ENCODE measurements at places on chromosomes 16 and 17.

DNA sequence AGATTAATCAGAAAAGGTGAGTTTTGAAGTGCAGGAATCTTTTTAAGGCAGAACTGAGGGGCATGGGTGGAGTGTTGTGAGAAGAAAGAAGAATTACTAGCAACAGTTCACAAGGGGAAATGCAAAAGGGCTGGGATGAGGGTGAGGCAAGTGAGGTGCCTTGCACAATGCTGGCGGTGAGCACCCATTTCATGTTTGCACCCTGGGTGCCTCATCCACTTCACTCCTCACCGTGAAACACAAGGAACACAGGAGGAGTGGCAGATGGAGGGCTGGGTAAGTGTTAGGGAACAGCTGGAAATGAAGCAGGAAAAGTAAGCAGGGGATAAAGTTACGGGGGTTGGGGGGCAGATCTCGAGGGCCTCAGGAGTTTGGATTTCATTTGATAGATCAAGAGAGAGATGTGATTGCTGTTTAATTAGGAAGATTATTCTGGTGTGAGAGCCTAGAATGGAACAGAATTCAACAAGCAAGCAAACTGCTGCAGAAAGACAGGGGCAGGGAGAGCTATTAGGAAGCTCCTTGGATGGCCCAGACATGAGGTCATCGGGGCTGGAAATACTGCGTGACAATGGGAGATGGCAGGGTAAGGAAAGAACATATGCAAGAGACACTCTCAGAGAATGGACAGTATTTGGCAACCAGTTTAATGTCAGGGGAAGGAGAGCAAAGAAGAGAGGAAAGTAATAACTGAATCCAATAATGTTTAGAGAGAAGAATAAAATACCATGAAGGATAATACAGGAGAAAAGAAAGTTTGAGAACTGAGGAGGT, 8.3 kb upstream of the HEATR6 start:
- DNase-seq: no peak

- DNase-seq: no peak
These were observed 95.9 kb downstream of the OR1D5 start for GRCh38 chr17:2967515-2967914.

DNA sequence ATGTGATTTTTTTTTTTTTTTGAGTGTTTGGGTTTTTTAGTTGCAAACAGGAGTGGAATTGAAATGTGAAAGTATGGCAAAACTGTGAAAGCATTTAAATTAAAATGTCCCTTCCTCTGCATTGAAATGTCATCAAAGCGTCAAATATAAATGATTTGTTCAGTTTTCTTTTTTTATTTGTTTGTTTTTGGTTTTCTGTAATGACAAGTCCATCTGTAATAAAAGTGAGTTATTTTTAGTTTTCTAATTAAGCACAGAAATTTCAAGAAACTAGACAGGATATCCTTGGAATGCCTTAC, 1.9 kb upstream of the TOB1 start:
- no peak for DNase-seq

DNA sequence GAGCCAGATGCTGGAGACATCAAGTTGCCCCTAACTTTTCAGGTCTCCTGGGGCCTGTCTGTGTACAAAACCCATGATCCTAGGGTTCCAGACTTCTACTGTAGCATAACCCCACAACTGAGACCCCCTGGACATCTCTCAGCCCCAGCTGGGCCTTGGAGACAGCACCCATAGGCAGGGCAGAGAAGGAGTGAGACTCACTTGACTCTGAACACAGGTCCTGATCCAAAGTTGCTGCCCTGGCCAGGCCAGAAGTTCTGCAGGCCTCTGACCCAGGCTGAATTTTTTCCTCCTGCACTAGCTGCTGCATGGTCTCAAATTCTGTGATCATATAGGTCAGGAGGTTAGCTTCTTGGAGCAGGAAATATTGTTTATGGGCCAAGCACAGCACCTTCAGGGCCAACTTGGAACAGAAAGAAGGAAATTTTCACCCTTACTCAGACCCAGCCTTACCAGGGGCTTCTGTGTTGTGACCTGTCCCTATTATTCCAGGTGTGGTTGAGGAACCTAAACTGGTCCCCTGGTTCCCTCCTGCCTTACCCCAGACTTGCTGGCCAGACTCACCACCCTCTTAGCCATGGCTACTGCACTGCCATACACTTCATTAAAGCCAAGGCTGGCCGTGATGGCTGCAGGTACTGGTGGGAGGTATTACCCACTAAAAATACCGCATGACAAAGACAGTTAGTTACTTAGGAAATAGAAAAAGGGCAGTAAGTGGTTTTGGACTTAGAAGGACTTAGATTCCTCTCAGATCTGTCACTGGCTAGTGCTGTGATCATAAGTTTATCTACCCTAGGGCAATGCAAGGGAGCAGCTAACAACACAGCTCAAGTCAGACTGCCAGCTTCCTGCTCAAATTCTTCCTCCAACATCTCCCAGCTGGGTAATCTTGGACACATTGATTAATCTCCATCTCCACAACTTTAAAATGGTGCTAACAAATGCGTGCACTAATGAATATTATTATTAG, 2180.1 kb downstream of the TP53TG3F start:
- DNase-seq: no peak

- DNase-seq: no peak
These were observed 83.1 kb downstream of the RTN4RL1 start for GRCh38 chr17:1942066-1942365.

- no peak for DNase-seq
These were observed 33.9 kb downstream of the COTL1 start for GRCh38 chr16:84583995-84584394.

Measured in T-helper 17 cell (primary cell).